NCI-H1092 treated with DMSO at 0.1 percent for 48 hours (cell line): ENCODE measurements at places on chromosomes 11 and 22.

DNA sequence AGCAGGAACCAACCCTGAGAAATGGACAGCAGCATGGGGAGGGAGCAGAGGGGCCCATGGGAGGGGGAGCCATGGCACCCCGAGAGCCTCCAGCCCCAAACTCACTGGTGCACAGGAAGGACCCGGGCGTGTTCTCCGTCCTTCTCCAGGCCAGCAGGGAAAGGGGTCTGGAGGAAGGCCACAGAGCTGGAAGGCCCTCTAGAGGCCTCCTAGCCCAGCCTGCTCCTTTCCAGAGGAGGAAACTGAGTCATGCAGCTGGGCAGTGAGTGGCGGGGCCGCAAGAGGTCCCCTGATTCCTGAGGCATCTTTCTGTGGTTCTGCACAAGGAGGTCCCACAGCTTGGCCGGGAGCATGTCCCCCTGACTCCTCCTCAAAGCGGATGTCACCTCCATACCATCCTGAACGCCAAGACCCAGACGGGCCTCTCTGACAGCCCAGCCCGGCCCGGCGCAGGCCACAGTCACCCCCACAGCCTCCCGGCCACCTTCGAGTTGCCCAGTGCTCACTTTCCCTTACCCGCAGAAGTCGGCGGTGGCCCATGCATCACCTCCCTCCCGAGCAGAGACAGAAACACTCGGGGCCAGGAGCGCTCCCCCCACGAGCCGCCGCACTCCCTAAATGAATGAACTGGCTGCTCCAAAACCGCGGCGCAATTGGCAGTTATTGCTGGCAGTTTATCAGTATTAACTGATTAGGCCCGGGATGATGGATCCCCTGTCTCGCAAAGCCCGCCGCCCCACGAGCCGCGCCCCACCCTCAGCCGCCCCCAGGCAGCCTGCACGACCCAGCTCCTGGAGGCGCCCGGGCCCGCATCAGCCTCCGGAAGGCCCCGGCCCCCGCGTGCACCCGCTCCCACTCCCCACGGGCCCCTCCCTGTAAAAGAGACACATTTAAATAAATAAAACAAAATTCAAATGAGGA lies 272.5 kb downstream of the BUD13 start:
- no peak for DNase-seq

DNA sequence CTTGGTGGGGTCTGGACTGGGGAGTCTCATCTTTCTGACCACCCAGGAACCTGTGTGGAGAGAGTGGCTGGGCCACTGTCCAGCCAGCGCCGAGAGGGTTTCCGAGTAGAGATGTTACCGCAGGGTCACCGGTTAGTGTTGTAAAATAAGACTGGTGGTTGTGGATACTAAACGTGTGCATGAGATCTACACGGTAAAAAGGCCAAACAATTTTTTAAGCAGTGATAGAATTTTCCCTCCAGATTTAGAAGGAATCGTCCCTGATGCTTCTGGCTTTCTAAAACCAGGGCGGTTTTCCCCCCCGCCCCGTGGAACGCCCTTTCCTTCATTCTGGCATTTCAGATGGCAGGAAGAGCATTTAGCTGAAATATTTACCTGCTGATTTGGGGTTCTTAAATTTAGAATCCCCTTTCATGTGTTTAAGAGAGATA lies 72.6 kb upstream of the PPARA start:
- DNase-seq: no peak

DNA sequence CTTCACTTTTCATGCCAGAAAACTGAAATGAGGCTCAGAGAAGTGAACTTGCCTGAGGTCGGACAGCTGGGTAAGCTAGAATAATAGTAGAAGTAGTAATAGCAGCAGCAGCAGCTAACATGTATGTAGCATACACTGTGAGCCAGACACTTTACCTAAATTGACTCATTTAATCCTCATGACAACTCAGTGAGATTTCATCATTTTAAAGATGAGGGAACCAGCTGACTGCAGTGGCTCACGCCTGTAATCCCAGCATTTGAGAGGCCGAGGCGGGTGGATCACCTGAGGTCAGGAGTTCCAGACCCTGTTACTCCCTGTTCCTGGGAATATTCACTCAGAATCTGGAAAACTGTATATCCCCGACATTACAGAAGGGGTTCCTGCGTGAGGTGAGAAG lies 154.5 kb downstream of the DBX1 start:
- DNase-seq: no peak

GRCh38 chr11:103420593-103420992 lies 311.4 kb downstream of the DYNC2H1 start:
- no peak for DNase-seq

DNA sequence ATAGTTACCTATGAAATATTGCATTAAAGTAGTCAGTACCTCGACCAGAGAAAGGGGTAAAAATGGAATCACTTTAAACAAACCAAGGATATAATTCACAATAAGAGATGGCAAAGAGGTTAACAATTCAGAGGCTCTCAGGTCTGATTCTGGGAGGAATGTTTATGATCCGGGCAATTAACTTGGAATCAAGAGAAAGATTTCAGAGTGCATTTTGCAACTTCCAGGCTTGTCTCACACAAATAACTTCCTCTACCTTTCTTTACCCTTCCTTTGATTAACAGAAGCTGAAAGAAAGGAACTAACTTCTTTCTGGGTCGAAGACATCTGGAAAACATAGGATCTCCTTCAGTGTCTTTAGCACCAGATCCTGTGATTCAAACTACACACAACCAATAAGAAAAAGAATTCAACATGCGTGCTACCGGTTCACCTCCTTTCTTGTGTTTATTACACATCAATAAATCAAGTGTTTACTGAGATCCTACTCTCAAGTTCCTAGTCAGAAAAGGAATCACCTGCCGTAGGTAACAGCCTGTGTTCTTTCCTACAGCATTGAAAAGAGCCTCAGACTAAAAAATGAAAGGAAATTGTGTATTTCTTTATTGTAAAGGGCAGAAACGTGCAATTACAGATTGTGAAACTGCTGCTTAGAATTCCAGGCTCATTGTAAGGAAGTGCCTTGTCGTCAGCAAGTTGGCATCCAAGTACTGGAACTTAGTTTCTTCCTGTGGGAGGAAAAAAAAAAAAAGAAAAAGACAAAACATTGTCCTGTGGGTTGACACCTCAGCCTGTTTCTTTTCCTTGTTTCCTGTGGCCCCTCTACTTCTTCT lies 29.5 kb downstream of the CARD18 start:
- no peak for DNase-seq

DNA sequence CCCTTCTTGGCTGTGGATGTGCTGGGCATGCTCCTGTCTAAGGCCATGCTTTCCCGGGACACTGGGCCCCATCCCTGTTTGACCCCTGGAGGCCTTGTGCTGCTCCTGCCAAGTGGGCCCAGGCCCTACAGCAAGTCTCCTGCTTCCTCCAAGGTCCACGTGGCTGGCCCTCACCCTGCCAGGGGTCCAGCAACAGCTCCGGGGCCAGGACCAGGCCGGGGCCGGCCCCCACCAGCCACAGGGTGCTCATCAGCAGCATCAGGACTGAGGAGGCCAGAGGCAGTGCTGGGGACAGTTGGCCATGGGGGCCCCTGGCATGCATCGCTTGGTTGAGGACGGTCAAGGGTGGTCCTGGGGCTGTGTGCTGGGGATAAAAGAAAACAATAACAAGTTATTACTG lies 2.5 kb downstream of the RHBDD3 start:
- DNase-seq: no peak

DNA sequence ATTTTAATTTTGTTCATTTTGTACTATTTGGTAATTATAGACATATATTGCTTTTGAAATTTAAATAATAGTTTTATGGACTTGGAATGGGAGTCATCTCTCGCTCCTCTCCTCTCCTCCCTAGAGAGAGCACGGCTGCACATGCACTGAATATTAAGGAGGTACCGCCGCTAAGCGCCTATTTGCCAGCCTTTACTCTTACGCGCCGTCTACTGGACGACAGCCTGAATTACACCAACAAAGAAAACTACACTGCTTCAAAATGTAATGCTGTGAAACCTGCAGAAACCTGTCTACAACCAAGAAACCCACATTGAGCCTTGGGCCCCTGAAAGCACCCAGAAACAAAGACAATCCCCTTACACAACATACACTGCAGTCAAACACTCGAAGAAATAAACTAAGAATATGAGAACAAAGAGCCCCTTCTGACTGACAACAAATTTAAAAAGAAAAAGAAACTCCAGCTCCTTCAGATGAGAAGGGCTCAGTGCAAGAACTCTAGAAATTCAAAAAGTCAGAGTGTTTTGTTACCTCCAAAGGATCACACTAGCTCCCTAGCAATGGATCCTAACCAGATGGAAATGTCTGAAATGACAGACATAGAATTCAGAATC lies 737.2 kb downstream of the LRRC4C start:
- no peak for DNase-seq

GRCh38 chr11:62398011-62398994 lies 20.5 kb upstream of the SCGB1A1 start:
- no peak for DNase-seq

DNA sequence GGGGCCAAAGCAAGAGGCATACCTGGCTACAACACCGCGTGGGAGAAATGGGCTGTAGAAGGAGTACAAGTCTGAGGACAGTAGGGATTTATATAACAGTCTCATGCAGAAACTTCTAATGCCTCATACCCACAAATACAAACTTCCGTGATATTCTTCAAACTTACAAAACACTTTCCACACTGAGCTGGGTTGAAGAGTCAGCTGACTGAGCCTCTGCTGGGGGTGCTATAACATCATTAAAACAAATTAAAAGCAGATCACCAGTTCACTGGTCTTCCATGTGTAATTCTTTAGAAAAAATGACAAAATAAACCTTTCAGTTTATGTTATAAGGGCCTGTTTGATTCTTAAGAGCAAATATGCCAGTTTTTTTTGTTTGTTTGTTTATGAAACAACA lies 92.0 kb downstream of the MUC15 start:
- no peak for DNase-seq
